LHCN-M2 (cell line): ENCODE measurements at places on chromosomes 1 and 21. TPM values are rescaled to one million over a fixed set of nuclear protein-coding genes. Genes with fewer than 3 reads are reported as not detected.

Gene FCMR
- total RNA-seq = not detected in 2 replicates

Gene TMEM125
- total RNA-seq = not detected in 2 replicates

Gene MRAP
- total RNA-seq = not detected in 2 replicates

Gene IGSF3
- 0.98 and 1.2 TPM in 2 replicates for total RNA-seq

Gene CDK11B
- 14.2 and 19.6 TPM in 2 replicates for total RNA-seq

- DNase-seq = no peak
These were observed 32.2 kb upstream of the CR1L start for GRCh38 chr1:207612762-207613161.

GRCh38 chr1:230905733-230906132 lies 37.4 kb upstream of the C1orf198 start:
- DNase-seq = peak; percentile 5

DNA sequence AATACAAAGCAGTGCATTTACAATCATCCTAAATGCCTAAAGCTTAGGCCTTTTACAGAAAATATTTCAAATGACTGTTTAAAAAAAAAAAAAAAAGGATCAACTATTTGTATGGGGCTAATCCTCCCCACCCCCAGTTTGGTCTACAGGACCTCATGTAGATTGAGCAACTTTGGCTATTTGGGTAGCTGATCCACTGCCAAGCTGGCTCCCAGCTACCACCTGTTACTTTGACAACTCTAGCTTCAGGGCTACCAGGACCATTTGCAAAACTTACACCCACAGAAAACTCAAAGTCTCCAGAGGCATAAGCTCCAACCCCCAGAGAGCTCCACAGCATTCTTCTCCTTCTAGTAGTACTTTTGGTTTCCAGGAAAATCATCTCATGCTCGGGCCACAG lies 29.4 kb downstream of the JAK1 start:
- peak; percentile 78 for DNase-seq

DNA sequence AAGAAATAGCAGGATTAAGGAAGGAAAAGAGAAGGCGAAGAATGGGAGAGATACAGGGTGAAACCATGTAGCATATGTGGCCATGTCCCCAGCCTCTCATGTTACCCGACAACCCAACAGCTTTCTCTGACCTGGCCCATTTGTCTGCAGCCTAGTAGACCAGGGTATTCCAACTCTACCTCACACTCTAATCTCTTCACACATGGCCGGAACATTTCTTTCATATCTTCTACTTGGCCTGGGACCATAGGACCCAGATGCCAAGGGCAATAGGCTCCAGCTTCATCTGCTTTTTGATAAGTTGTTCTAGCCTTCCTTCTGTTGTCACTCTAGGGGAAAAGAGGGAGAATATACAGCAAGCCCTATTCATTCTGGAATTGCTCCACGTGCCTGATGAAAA lies 95.0 kb upstream of the DPT start:
- DNase-seq = no peak

- DNase-seq = no peak
These were observed 140.1 kb downstream of the TGFBR3 start for GRCh38 chr1:91745640-91746373.

DNA sequence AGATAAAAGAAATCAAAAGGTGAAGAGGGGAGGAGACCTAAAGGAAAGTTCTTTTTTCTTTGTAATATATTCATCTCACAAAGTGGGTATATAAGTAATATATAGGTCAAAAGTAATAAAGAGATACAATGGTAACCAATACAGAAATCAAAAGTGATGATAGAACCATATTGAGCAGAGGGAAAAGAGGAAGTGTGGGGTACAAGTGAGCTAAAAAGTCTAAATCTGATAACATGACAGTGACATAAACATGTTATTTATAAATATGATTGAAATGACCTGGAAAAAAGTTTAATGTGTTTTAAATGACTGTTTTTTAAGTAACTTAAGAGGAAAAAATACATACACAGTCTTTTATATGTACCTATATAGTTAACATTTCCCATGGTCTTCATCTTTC lies 70.5 kb downstream of the MRPL39 start:
- DNase-seq = no peak

GRCh38 chr1:101338714-101339430 lies 102.1 kb downstream of the S1PR1 start:
- no peak for DNase-seq

GRCh38 chr1:232533328-232533727 lies 96.6 kb downstream of the SIPA1L2 start:
- DNase-seq = no peak

- DNase-seq = peak; percentile 61
These were observed 88.5 kb downstream of the TTLL7 start for GRCh38 chr1:83910461-83910860.

GRCh38 chr1:105608713-105609112 lies 1447.8 kb upstream of the PRMT6 start:
- no peak for DNase-seq

DNA sequence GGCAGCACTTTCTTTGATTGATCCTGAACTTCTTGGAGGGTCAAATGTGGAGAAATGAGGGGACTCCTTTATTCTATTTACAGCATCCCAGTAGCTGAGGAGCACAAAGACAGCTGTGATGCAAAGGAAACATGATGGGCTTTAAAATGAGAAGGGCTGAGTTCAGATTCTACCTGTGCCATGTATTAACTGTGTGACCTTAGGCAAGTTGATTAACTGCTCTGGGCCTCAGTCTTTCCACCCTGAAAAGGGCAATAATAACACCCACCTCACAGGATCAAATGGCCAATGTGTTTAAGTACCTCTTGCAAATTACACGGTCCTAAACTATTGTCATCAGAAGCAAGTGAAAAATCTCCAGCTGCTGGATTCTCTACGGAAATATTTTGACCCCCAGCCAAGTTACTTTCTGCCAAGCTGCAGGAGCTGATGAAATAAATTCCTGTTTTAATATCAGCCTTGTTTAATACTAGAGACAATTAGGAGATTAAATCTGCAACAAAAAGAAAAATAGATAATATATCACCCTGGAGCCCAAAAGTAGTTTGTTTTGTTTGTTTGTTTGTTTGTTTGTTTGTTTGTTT lies 15.7 kb downstream of the TMEM81 start:
- DNase-seq = no peak

GRCh38 chr1:183806125-183806524 lies 1.2 kb downstream of the RGL1 start:
- DNase-seq = peak; percentile 40

DNA sequence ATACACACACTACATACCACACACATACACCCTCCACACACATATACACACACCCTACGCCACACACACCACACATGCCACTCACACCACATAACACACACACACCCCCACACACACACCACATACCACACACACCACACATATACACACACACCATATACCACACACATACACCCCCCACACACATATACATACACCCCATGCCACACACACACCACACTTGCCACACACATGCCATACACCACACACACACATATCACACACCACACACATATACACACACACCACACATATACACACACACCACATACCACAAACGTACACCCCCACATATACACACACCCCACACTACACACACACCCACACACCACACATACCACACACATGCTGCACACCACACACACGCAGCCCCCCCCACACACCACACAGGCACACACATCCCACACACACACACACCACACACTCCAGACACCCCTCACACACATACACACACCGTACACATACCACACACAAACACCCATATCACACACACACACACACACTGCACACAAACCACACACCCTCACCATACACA lies 76.7 kb upstream of the TMPRSS2 start:
- no peak for DNase-seq

DNA sequence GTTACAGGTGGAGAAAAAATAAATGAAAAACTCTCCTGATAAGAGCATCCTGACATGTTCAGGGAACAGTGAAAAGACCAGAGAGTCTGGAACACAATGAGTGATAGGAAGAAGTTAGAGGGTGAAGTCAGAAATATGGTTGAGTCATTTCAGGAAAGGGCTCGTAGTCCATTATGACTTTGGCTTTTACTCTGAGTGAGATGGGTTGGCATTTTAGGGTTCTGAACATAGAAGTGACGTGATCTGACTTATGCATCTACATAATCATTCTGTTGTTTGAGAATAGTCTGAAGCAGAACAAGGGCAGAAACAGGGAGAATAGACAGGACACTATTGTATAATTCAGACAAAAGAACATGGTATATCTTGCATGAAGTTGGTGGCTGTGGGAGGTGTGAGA lies 5.8 kb downstream of the HMCN1 start:
- DNase-seq = no peak

GRCh38 chr21:45551783-45552695 lies 9.8 kb upstream of the SLC19A1 start:
- DNase-seq = no peak

GRCh38 chr1:57307392-57308170 lies 116.3 kb downstream of the DAB1 start:
- no peak for DNase-seq

DNA sequence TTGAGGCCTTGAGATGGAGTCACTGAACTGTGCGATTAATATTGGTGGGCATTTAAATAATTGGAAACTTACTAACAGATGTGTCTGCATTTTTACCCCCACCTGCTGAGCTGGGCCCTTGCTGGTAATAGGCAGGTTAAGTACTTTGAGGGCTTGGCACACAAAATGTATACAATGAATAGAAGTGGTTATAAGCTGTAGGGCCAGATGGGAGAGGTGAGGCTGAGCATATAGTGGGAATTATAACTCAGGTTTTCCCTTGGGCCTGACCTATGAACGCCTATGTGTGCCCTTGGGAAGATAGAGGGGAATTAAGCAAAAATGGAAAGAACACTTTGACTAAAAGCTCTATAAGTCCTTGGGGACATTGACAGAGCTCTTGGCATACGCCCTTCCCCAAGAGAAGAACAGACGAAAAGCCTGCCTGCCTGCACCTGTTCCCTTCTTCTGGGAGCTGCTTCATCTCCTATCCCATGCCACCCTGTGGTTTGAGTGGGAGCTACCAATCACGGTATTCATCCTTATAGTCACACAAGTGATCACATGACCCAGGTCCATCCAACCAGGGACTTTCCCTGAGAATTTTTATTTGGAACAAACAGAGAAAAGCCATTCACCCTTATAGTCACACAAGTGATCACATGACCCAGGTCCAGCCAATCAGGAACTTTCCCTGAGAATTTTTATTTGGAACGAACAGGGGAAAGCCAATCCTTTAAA lies 260.7 kb upstream of the CSF3R start:
- no peak for DNase-seq

- peak; percentile 18 for DNase-seq
These were observed 132.9 kb downstream of the SYF2 start for GRCh38 chr1:25099343-25099951.

DNA sequence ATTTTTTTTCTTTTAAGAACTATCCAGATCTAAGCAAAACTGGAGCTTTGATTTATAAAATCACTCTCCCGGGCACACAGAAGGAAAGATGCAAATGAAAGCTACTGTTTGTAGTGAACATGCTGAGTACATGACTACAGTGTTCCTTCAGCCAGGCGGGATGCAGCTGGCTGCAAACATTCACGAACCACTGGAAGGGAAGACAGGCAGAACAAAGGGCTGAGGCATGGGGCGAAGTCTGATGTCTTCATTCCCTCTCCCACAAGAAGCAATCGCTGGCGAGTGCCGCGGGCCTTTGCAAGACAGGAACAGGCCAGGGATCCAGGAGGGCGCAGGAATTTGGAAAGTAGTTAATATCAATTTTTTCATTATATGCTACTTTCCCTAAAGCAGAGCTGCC lies 257.9 kb upstream of the AJAP1 start:
- no peak for DNase-seq

GRCh38 chr1:60942291-60942690 lies 140.1 kb upstream of the NFIA start:
- DNase-seq = no peak

DNA sequence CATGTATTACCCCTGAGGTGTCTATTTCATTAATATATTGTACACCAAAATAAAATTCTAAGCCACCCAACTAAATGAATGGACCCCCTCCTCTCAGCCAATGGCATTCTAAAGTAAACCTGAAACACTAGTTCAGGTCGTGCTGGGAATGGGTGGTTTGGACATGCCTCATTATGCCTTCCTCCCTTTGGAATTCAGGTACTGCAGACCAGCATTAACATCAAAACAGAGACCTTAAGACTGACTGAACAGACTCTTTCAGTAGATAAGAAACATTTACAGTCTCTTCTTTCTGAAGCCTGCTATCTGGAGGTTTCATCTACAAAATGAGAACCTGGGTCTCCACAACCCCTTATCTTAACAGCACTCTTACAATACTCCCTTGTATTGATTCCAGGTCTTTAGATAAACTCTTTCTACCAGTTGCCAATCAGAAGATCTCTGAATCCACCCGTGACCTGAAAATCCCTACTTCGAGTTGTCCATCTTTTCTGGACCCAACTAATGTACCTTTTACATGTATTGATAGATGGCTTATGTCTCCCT lies 93.6 kb downstream of the PKN2 start:
- no peak for DNase-seq

DNA sequence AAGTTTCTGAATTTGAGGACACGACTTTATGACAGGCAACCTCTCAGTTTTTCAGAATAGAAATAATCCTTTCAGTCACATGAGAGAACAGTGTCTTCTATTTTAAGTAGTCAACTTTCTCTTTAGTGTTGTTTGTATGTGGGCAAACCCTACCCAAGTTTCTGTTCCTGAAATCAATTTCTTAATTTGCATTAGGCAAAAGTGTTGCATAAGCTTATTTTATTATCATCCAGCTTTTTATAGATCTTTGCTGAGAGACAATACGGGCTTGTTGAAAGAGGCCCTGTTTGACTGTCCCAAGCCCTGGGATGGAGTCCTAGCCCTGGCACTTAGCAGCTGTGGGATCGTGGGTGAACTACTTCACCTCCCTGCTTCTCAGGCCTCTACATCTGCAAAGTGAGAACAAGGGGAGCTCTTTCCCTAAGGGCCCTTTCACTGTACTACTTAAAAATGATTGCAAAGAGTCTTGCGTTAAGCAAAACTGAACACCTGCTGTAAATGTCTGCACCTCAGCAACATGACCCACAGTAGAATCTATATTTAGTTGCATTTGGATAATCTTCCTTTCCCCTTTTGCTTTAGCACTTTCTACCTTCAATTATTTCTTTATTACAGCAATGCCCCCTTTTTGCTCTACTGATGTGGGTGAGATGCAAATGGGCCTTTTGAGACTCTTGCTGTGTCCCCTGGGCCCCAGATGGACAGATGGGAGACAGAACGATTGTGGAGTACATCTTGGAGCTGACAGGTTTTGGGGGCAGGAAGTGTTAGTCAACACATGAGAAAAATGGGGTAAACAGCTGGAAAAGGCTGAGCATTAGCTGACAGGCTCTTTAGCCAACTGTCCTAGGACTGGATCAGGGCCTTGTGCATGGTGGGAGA lies 41.0 kb upstream of the SCAF4 start:
- DNase-seq = no peak

- no peak for DNase-seq
These were observed 54.3 kb downstream of the CD247 start for GRCh38 chr1:167463875-167464575.

DNA sequence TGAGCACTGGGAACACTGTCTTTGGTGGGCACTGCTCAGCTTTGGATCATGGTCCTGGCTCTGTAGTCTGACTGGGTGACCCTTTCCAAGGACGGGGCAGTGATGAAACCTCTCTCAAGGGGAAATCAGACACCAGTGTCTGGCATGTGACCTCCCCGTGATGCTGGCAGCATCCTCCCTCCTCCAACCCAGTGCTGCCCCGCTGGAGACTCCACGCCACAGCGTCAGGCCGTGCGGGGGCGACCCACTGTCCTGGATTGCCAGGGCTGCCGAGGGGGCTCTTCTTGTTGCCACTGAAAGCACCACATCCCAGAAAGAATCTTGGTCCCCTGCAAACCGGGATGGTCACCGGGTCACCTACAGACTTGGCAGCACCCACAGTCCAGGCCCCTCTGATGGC lies 146.4 kb upstream of the ARHGEF16 start:
- DNase-seq = no peak
